GM12865 (cell line): ENCODE measurements at places on chromosomes 2 and 18.

DNA sequence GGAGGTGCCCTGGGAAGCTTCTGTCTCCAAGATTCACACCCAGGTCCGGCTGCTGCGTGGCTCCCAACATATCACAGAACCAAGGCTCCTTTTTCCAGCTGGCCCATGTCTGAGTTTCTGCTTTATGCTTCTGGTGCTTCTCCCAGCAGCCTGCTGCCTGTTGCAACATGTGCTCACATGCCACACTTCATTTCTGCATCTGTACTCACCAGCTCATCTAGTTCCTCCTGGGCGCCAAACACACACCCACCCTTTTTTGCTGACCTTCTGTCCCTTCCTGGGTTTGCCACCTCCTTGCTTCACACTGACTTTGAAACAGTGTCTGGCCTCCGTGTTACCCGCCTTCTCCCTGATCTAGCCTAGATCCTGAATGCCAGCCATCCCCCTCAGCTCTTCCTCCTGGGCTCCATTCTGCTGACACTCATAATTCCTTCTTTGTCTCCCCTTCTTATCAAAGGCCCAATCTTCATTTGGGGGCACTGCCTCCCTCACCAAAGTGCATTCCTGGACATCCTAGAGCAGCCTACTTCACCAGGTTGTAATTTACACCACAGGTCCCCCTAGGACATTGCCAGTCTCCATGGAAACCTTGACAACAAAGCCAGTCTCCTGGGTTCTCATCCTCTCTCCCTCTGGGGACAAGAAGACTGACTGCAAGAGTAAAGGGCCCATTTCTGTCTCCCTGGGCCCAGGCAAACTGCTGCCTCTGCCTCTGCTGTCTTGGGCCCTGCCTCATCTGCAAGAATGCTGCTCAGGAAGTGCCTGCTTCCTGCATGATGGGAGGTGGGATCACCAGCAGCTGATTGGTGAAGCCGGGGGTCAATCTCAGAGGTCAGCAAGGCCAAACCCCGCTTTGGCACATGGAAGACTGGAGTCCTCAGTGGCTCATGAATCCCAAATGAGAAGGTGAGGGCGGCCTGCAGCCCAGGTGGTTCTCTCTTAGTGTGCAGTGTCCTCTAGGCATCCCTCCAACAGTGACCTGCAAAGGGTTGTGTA, 13.9 kb upstream of the PROM2 start:
- no peak for DNase-seq

GRCh38 chr18:68918216-68918615, 120.3 kb downstream of the CCDC102B start:
- DNase-seq, result no peak

GRCh38 chr2:239985356-239985755, 39.8 kb downstream of the NDUFA10 start:
- DNase-seq, result no peak

GRCh38 chr2:63914311-63914710, 72.6 kb downstream of the UGP2 start:
- no peak for DNase-seq

DNA sequence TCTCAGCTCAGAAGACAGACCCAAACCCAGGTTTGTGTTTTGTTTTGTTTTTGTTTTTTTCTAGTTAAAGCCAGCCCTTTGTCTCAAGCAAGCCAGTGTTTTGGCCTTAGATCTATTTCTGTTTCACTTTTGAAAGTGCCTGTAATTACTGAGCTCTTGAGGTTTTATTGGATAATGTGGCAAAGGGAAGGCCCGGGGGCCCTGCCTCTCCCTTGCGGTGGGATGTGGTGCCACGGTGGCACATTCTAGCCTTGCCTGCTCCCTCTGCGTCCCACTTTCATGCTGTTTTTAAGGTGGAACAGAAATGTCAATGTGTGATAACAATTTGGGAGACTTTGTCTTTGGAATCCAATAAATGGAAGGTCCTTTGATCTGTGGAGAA, 2.5 kb downstream of the HPCAL1 start:
- DNase-seq, result no peak

- no peak for DNase-seq
These were observed 63.9 kb downstream of the FAM161A start for GRCh38 chr2:61789807-61790602.

- DNase-seq, result no peak
These were observed 24.2 kb downstream of the ICOS start for GRCh38 chr2:203960811-203961210.

GRCh38 chr2:241612156-241613016, 24.6 kb downstream of the THAP4 start:
- no peak for DNase-seq

GRCh38 chr2:149808556-149808955, 221.0 kb upstream of the MMADHC start:
- DNase-seq, result no peak

- DNase-seq, result no peak
These were observed 1211.9 kb upstream of the NXPH2 start for GRCh38 chr2:139992078-139992477.

GRCh38 chr2:152874955-152875354, 156.5 kb downstream of the ARL6IP6 start:
- no peak for DNase-seq

DNA sequence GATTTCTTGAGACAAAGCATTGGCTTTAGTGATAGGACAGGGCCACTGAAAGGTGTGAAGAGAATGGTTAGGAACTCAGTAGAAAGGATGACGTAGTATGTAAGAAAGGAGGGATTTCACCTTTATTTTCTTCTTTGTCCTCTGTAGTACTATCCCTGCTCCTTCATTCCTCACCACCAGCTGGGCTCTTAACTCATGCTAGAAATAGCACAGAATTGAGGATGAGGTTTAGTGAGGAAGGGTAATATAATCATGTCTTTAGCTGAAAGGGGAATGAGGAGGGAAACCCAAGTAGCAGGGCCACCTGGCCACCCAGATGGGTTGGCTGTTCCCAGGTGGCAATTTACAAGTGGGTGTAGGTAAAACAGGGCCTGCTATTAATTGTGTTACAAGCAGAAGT, 15.2 kb downstream of the ACVR2A start:
- DNase-seq, result no peak

- DNase-seq, result peak; percentile 14
These were observed 305.4 kb upstream of the LYPD1 start for GRCh38 chr2:132975193-132976105.

- peak; percentile 59 for DNase-seq
These were observed 8.6 kb upstream of the MTCL1 start for GRCh38 chr18:8696749-8697211.

GRCh38 chr2:9592699-9593098, 37.1 kb upstream of the ADAM17 start:
- DNase-seq, result no peak

GRCh38 chr18:41075212-41075611, 879.8 kb upstream of the PIK3C3 start:
- no peak for DNase-seq

- no peak for DNase-seq
These were observed 119.1 kb downstream of the CCDC74A start for GRCh38 chr2:131646669-131647297.
